Kidney tubule cell (primary cell): ENCODE measurements at places on chromosomes 1 and 21.

DNA sequence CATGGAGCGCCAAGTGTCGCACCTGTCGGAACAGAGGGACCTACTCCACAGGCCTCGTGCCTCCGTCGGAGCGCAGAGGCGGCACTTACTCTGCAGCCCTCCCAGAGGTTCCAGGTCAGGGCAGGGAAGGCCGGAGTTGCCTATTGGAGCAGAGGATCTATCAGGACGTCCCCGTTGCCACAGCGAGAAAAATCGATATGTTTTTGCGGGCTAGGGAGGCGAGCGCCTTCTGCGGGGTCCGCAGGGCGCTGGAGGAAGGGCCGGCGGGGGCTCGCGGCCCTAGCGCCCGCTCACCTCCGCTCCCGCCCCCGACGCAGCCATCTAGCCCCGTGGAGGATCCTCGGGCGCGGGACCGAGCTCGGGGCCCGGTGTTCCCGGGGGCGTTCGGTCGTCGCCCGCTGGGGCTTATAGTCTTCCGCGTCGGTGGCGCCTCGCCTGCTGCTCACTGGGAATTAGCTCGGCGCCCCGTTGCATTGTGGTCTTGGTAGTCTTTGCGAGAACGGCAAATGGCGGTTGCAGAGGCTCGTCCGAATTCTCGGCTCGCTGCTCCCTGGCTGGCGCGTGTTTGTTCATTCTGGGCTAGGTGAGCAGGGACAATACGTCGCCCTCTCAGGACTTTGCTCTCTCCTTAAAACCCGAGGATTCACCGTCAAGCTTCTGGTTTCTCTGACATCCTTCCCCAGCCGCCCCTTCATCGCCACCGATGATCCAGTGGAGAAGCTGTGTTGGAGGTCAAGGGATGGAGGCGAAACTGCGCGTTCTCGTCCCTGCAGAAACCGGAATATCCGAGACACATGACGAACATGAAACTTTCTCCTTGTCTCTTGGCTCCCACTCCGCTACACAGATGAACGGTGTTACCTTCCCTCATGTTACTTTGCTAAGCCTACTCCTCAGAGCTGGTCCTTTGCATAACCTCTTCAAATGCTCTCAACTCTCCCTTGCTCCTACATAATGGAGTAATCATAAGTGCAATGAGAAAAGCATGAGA lies at the start of gene JTB:
JTB (minus strand) TSS at position 425 of the 991 bp plus-strand sequence; CDS start at position 3, 422 bp downstream.
- peak; percentile 85 for DNase-seq

DNA sequence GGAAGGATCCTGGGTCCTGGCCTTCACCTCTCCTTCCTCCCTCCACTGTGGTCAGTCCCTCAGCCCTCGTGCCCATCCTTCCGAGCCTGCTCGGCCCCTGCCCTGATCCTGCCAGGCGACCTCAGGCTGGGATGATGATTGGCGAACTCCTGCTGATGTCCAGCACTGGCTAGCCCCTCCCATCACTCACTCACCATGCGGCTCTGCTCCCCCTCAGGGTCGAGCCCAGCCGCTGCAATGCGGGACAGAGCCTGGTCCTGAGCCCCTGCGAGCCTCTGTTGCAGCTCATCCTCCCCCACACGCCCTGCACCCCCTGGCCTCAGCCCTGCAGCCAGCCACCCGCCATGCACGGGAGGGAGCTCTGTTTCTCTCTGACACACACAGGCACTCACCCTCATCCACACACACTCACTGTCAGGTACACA lies 100.2 kb downstream of the DMRTB1 start:
- no peak for DNase-seq

DNA sequence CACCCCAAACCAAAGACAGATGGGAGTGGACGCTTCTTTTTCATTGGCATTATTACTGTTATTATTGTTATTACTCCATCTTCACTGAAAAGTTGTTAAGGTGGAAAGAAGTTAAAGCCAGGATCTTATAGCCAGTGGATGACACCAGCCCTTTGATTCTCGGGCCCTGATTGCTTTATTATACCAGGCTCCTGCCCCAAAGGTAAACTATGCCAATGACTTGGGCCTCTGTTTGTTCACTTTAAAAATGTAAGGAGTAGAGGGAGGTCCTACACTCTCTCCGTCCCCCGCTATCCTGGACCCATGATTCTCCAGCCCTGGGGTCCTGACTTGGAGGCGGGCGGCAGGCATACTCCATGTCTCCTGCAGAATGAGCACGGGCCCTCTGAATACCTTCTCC lies 106.8 kb downstream of the TOMM20 start:
- no peak for DNase-seq

- no peak for DNase-seq
These were observed 24.9 kb upstream of the CDC42BPA start for GRCh38 chr1:227343206-227343605.

DNA sequence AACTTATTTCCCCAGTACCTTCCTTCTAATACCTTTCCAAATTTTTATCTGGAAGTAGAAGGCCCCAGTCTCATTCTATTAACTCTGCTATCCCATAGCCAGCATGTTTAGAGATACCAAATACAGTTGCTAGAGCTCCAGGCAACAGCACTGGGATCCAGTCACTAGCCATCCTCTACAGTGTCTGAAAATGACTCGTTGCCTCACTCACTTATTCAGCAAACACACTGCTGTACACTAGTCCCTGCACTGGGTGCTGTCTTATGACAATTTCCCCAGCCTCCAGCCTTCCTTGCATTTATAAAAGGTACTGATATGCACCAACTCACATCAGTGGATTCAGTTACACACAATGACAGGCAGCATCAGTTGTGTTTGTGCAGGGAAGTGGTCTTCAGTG lies 179.0 kb downstream of the DSCAM start:
- DNase-seq: peak; percentile 60

DNA sequence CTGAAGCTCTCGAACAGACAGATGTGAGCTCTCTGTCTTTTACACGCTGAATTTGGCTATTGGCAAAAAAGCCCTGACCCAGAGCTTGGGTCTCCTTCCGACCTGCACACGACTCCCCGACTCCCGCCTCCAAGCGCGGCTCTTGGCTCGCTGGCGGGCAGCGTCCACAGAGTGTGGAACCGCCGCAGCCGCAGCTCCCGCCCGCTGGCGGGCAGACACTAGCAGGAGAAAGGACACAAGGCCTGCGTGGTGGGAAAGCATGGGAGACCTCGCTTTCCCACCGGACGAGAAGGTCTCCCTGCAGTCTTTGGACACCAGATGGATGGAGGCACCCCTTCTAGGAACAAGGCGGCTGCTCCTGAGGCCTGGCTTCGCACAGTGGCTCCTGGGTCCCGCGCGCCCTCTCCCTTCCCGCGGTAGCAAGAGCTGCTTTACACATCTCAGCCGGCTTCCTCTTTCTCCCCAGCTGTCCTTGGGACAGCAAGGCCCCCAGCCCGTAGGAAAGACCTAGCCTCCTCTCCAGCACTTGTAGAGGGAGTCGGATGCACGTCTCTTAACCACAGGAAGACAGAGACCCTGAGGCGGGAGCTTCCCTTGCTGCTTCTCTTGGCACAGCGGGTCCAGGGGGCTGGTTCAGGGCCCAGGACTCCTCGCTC lies 92.1 kb downstream of the PRKAB2 start:
- DNase-seq: no peak

DNA sequence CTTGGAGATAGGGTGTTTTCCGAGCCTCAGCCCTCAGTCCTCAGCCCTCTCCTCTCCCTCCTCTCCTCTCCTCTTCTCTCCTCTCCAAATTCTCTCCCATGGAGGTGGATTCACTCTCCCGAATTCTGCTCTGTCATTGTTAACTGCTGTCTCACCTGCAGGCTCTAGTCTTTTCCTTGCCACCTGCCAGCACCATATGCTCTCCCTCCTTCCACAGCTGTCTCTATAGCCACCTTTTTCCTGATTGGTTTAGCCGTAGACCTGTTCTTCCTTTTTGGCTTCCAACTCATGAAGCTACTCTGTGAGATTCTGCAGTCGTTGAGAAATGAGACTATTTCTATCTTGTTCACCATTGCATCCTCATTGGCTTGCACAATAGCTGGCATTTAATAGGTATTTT lies 19.7 kb downstream of the COG2 start:
- DNase-seq: no peak

- DNase-seq: no peak
These were observed 108.7 kb downstream of the KCNJ15 start for GRCh38 chr21:38365521-38365920.

GRCh38 chr1:204001166-204001901 lies 71.6 kb upstream of the SOX13 start:
- DNase-seq: no peak

- DNase-seq: no peak
These were observed 149.6 kb upstream of the SGIP1 start for GRCh38 chr1:66384258-66384921.

GRCh38 chr21:40688106-40688864 lies 158.7 kb downstream of the DSCAM start:
- DNase-seq: no peak

GRCh38 chr1:92476071-92476631 lies 10.6 kb downstream of the GFI1 start:
- DNase-seq: no peak

DNA sequence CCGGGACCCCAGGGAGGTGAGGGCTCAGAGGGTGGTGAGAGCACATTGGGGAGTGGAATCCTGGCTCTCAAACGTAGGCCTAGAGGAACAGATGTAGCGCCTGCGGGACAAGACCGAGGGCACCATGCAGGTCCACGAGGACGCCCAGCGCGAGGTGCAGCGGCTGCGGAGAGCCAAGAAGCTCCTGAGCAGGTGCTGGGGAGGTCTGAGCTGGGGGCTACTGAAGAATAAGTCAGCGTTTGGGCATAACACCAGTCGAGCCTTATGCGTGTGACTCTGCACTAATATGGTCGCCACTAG lies 2.6 kb upstream of the NBPF3 start:
- no peak for DNase-seq

GRCh38 chr1:111956155-111956771 lies 33.2 kb downstream of the KCND3 start:
- no peak for DNase-seq

GRCh38 chr1:64871256-64871655 lies 95.1 kb downstream of the JAK1 start:
- DNase-seq: no peak

DNA sequence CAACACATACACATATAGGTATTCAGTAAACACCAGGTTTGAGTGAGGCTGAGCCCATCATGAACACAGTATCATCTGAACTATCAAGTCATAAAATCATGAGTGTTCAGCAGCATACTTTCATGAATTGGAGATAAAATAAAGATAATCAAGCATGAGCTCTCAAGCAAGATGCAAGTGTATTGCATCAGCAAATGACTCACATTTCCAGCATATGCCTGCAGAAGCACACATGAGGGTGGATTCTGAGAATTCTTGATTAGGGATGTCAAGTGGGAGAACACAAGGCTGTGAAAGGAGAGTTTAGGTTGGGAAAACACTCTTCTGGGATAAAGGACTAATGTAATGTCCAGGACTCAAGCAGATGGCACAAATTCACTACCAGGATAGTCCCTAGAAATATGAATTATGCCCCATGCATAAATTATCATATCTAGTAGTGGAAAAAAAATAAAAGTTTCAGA lies 299.2 kb downstream of the SRGAP2C start:
- DNase-seq: peak; percentile 63

DNA sequence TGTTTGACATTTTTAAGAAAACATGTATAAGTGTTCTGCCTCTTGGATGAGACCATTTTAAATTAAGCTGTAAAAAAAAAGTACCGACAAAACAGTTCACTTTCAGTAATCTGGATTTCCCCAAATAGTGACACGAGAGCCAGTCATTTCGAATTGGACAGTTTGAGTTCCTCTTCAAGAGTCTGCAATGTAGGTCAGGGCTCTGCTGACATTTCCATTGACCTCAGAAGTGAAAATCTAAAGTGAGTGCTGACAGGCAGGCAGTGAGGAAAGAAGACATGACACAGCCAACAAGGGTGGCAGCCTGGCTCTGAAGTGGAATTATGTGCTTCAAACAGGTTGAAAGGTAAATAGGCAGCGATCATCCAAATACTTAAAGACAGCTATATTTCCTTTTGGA lies at the start of gene IL23R:
IL23R (plus strand) TSS at position 259 of the 400 bp plus-strand sequence. CDS start 1,667 bp downstream, outside the sequence.
- no peak for DNase-seq

GRCh38 chr1:226704169-226704937 lies 34.7 kb downstream of the ITPKB start:
- DNase-seq: no peak
